ENCODE measurements at places on chromosomes 2 and 18.
A peak's percentile ranks its signal among the peaks of the same experiment; 100 is the strongest.

DNA sequence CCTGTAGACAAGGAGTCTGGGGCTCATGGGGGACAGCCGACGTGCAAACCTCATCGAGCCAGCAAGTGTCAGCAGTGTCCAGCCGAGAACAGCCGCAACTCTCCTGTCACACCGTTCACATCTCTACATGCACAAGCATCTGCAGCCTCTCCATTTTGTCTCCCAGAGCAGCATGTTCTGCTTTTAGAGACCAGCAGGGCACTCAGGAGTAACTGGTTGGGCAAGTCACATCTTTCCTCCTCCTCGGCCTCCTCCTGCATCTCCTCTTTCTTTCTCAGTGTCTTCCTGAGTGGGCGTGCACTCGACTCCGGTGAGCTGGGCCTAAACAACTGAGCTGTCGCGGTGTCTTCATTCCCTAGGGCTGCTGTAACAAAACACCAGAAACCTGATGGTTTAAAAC is 249.9 kb downstream of the SH3BP4 start:
- DNase-seq = no peak

GRCh38 chr2:70479816-70480215 is 73.8 kb downstream of the TGFA start:
- DNase-seq = no peak

DNA sequence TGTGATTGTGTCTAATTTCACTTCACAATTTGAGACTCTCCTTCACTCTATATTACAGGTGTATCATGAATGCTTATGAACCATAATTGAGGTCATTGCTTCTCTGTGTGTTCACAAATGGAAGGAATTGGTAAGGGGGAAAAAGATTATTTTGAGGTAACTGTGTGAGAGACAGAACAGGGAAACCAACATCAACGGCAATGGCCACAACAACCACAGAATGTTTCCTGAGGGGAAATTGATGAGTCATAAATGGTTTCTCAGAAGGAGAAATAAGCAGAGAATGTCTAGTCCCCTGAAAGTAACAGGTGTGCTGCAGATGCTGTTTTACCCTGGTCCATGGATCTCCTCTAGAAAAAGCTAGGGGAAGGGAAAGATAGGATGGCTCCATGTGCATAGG is 361.2 kb upstream of the GALNT5 start:
- DNase-seq = no peak

DNA sequence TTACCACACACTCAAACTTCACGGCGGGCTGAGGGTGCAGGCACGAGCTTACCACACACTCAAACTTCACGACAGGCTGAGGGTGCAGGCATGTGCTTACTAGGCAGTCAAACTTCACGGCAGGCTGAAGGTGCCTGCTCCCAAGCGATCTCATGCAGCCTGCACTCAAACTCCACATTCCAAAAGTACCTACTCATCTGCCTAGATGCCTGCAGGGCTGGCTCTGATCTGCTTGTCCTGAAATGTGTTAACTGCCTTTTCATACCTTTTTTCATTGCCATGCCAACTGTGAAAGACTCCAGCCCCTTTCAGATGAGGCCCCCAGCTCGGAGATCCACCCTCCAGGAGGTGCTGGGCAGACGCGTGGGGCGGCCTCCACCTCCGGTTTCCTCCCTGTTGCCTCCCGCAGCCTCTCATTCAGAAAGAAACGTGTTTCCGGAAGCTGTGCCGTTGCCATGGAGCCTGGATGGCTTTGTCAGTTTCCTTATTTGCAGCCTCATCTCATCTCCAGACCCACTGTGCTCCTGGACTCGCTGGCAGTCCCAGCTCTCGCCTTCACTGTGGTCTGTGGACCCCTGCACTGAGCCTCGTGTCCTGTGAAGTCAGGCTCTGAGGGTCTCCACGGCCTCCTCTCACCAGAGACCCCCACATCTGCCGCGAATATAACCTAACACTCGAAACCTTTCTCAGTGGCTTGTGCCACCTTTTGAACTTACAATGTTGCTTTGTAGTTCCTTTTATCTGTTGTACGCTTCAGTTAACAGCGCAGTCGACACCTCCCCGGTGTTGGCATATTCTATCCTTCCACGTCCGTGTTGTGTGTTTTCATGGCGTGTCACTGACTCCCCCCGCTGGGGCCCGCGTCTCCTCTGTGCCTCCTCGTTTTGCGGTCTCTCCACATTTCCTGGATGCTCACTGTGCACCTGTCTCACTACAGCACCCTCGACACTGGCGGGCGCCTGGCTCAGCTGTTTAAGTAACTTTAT is 106.1 kb upstream of the ALKAL2 start:
- peak; percentile 12 for DNase-seq

- DNase-seq = no peak
Observed at GRCh38 chr2:8346208-8346607, 335.6 kb upstream of the ID2 start.

DNA sequence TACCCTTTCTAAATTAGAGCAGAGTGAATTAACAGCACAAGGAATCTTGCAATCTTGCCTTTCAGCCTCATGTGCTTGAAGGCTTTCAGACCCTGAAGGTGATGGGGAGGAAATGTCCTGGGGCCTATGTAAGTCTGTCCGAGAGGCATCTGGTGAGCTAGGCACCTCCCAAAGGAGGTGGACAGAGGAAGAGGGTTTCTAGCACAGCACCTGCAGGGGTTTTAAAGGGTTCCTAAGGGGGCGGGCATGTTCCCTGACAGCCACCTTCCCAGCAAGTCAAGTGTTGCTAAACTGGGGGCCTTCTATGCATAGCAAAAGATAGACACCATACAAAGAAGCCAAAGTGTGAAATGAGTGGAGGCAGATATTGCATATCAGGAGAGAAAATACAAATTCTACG is 88.5 kb downstream of the CDH2 start:
- no peak for DNase-seq

- no peak for DNase-seq
Observed at GRCh38 chr18:65768120-65768778, 17.4 kb downstream of the CDH7 start.

DNA sequence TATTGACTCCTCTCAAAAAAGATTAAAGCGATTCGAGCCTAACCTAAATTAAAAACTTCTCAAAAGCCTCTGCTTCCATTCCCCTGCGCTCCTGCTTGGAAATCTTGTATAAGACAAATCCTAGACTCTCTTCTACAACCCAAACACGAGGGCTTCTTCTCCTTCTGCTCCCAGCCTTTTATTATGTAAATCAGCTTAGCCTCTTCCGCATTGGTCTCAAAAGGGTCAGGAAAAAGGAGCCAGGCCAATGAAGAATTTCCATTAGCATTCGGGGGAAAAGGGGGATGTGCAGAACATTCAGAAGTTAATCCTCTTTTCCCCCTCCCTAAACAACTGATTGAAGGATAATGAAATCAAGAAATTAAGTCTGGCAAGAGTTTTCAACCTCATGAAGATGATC is 107.9 kb downstream of the FAM124B start:
- DNase-seq = no peak

- DNase-seq = no peak
Observed at GRCh38 chr2:201642086-201642578, 1.2 kb downstream of the TMEM237 start.

DNA sequence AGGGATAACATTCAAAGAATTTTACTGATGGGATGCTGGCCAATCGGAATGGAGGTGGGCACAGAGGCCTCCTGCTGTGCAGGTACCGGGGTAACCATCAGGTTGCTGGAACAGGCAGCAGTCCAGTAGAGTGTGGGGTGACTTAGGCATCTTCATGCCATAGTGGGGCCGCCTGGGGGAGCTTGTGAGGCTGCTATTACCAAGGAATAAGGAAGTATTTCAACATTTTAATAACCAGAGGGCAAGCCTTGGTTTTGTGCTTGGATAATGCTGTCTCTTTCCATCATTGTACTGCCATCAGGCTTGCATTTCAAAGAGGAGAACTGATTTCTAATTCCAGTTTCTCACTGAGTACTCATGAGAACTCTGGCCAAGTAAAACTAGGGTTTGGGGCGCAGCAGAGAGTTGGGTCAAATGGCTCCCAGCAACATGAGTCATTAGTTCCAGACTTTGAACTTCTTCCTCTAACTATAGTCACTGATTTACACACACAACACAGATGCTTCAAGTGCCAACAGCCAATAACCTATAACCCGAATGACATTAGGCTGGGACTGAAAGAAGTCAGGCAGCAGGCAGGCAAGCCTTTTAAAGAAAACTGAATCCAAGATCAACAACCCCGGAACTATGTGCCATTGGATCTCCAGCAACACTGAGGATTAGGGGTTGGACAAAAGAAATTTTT is 56.1 kb upstream of the FHL2 start:
- peak; percentile 96 for DNase-seq

GRCh38 chr18:79384151-79384807 is 11.5 kb upstream of the NFATC1 start:
- DNase-seq = no peak

DNA sequence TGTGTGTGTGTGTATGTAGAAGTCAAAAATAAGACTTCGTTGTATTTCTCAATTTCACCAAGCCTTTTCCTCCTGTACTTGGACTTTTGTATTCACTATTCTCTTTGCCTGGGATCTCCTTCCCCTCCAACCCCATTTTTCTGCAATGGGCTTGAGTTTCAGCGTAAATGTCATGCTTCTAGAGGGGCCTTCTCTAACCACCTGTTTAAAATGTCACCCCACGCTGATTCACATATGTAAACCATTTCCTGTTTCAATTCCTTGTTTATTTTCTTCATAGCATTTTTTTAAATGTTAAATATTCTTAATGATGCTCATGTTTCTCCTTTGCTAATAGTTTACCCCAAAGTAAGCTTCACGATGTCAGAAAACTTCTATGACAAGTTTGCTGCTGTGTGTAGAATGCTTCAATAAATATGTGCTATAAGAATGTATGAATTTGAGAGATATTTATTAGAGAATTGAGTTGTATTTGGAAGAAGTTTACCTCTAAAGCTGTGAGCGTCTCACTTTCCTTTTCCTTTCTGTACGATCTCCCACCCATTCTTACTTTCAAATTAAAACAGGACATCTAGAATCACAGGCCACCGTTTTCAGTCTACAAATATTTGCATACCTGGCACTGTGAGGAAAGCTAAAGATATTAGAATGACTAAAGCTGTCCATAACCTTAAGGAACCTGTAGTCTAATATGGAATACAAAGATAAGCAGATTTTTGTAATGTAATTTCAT is 762.4 kb downstream of the LRRTM4 start:
- DNase-seq = no peak

DNA sequence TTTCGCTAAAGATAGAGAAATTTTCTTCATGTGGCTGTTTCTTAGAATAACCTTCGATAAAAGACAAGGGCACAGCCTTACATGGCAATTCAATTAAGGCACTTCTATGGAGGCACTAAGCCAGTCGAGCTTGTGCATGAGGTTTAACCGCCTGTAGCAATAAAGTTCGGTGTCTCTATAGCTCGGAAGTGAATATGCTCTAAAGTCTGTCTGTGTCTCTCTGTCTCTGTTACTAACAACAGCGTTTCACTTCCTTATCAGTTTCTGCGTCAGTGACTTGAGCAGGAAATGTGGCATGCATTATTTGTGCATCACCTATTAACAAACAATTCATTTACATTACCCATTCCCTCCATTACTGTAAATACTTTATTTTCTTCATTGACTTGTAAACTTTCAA is 365.1 kb upstream of the NETO1 start:
- no peak for DNase-seq

GRCh38 chr18:2627821-2628276 is 27.7 kb upstream of the SMCHD1 start:
- DNase-seq = peak; percentile 41

DNA sequence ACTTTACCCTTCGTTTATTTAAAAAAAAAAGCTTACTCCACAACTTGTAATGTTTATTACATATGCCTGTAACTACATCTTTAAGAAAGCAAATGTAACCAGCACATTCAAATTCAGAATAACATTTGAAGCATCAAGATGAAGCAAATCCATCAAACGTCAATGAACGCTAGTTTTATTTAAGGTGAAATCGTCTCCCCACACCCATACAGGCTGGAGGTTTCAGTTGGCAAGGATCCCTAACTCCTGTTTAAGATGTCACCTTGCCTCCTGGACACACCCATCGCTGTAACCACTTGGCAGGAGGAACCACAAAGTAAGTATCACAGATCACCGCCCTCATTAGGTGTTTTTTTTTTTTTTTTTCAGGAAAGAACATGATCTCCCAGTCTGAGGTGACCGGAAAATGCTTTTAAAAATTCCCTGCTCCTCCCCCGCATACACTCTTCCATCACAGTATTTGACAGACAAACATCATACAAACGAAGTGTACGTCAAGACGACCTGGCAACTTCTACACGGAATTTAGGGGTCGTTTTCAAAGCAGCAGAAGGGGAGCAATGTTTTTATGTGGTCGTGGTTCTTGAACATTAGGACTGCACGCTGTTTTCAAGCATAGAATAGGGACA is 19.7 kb upstream of the STPG4 start:
- no peak for DNase-seq

DNA sequence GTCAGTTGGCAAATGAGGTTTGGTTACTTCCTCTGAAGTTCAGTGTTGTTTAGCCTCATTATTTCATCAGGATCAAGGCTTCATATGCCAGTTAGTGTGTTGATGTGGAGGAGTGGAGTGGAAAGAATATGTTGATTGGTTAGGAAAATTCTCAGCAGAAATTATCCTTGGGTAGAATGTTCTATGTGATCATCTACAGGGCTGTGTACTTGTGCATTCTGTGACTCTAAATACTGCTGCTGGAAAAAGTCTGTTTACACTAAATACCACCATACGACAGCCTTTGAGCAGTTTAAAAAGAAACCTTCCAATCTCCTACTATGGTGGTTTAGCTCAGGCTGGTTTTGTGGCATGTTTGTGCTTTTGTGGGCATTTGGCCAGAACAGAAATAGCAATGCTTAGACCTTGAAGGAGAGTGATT is 25.8 kb downstream of the CAB39 start:
- DNase-seq = no peak

- DNase-seq = no peak
Observed at GRCh38 chr2:240593703-240594451, 7.3 kb downstream of the CAPN10 start.

GRCh38 chr18:22789600-22789999 is 143.5 kb upstream of the RBBP8 start:
- DNase-seq = no peak

DNA sequence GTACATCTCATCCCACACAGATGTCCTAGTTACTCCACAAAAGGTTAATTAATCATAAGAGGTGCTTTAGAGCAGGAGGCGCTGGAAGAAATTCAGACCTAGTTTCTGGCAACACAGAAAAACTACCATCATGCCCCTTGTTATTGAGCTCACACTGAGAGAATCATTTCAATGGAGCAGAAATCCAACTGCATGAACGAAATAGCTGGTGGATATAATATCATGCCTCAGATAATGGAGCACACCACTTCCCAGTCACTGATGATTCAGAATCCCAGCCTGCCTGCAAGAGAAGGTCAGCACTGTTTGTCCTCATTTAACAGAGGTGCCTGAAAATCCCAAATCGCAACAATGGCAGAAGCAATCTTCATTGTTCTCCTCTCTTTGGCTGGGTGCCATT is 125.8 kb upstream of the CREB1 start:
- DNase-seq = no peak

GRCh38 chr2:119494163-119494790 is 30.0 kb downstream of the SCTR start:
- DNase-seq = no peak
